H4 (cell line): ENCODE measurements at places on chromosomes 1 and 21. TPM values are rescaled to one million over a fixed set of nuclear protein-coding genes. Genes with fewer than 3 reads are reported as not detected.
A peak's percentile ranks its signal among the peaks of the same experiment; 100 is the strongest.

Gene PGLYRP3
- total RNA-seq: not detected in 2 replicates

Gene JAM2
- total RNA-seq: 0.70 and 3.1 TPM in 2 replicates

Gene KRTAP12-2
- total RNA-seq: not detected in 2 replicates

Gene KCNJ15
- total RNA-seq: 0.06 TPM in 1 of 2 replicates, not detected in the other

Gene VANGL2
- 1.2 and 1.8 TPM in 2 replicates for total RNA-seq

Gene ADAMTS4
- total RNA-seq: not detected in 2 replicates

Gene ANKRD34A
- total RNA-seq: 0.54 and 0.70 TPM in 2 replicates

Gene DMRTA2
- total RNA-seq: 1.5 and 3.8 TPM in 2 replicates

DNA sequence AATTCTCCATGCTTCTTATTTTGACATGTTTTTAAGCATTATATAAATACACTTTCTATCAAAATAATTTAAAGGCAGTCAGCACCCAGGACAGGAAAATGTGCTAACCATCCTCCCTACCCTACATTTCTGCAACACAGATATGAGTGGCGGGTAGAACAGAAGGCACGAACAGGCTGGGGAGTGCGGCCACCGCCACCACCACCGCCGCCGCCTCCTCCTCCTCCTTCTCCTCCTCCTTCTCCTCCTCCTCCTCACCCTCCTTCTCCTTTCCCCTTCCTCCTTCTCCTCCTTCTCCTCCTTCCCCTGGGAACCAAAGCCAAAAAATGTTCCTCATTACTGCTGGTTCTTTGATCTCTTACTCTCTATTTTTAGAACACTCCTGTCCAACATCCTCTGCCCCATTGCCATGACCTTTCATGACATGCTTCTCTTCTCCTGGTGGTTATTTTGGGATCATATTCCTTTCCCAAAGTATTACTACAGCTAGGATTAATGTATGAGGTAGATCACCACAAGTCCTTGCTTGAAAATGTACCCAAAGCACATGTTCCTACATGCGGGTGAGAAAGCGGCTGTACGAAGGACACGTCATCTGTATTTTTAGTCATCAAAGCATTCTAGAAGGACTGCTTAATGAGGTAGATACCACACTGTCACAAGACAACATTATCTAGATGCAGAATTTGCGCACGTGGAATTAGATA lies 24.5 kb upstream of the CCN1 start:
- DNase-seq: no peak

DNA sequence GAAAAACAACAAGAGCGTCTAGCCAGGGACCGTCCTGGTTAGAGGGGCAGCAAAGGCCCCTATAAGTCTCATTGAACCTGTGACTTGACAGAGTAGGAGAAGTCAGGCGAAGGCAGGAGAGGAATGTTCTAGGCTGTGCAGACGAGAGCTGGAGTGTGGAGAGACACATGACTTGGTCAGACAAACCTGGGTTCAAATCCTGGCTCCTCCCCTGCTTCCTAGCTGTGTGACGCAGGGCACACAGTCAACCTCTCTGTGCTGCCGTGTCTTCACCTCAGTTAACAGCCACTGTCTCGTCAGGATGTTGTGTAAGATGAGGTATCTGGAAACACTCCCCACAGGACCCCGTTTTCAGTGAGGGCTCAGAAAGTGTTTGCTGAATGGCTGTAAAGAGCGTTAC lies 15.6 kb downstream of the SLC66A1 start:
- no peak for DNase-seq

DNA sequence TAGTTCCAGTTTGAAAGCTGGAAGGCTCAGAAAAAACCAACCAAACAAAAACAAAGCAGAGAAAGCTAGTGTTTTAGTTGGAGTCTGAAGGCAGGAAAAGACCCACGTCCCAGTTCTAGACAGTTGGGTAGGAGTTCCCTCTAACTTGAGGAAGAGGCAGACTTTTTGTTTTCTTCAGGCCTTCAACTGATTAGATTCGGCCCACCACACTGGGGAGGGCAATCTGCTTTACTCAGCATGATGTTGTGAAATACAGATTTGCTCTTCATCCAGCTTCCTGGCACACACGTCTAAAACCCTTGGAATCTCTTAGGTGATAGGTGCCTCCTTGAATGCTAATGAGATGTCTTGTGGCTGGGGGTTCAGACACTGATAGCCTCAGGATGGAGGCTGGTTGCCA lies 49.1 kb upstream of the CSF3R start:
- DNase-seq: no peak

DNA sequence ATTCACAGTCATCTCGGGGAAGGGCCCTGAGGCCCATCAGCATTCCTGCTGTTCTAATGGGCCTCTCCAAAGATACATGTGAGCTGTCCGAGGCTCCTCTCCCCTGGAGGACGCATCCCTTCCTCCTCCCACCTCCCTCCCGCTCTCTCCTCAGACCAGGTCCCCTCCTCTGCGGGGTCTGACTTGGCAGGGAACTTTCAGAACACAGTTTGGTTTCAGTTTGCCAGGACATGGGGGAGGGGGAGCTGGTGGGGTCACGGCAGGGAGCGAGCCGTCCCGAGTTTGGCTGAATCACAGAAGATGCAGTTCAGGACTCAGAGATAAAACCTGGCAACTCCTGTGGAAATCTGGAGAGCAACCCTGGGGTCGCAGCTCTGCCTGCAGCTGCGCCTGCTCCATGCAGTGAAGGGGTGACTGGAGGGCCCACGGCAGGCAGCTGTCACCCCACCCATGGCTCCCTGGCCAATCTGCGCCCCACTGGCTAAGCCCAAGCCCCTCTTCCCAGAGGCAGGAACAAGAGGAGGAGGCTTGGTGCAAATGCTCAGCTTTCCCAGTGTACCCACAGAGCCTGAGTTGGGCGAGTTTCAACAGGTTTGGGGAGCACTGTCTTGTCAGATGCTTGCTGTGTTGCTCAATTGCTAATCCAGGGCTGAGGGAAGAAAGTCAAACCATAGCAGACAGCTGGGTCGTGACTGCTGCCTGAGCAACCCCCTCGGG lies 5.7 kb downstream of the WNT4 start:
- DNase-seq: no peak

- DNase-seq: no peak
Observed at GRCh38 chr1:47515164-47515789, 77.4 kb downstream of the FOXD2 start.

GRCh38 chr1:165364568-165365133 lies 8.1 kb upstream of the LMX1A start:
- peak; percentile 66 for DNase-seq

- no peak for DNase-seq
Observed at GRCh38 chr1:24986372-24986965, 56.4 kb upstream of the RUNX3 start.

DNA sequence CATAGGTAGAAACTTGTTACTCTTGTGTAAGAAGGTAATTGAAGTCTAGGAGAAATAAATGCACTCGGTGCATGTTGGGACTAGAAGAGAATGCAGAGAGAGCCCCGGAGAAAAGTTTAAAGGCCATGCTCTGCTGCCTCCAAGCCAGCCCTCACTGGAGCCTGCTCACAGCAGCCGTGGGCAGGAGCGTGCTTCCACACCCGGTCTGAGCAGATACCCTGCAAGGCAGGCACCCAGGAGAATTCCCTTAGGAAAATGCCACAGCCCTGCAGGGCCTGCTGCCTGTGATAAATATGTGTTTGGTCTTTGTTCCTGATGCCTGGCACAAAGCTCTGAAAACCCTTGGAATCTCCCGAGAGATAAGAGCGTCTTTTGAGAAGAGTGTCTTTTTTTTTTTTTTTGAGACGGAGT lies 22.8 kb downstream of the C2CD2 start:
- no peak for DNase-seq
